ENCODE measurements at places on chromosomes 16 and 17.

GRCh38 chr16:81600275-81600674 is 155.7 kb downstream of the CMIP start:
- DNase-seq, result no peak

GRCh38 chr17:82050761-82051641 is 610 bp downstream of the RFNG start:
- no peak for DNase-seq

GRCh38 chr17:60528828-60529227 is 2.8 kb upstream of the APPBP2 start:
- DNase-seq, result no peak

GRCh38 chr16:5633845-5634440 is 536.3 kb upstream of the EEF2KMT start:
- DNase-seq, result no peak

DNA sequence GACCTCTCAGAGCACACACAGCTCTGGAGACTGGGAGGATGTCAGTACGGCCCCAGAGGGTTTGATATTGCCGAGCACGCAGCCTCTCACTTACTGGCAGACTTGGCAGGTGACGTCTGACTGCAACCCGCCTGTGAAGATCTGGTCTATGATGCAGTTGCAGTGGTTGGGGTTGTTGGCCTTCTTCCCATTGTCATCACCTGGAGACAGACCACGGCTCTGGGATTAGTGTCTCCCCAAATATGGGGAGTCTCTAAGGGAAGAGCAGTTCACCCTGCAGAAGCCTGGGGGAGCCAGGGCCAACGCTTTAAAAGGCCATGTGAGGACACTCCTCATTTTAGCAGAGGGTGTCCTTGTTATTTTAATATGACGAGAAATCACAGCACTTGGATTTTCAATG is 30.1 kb downstream of the USP22 start:
- DNase-seq, result no peak

GRCh38 chr16:4572715-4573114 is 16.6 kb downstream of the C16orf96 start:
- DNase-seq, result no peak

DNA sequence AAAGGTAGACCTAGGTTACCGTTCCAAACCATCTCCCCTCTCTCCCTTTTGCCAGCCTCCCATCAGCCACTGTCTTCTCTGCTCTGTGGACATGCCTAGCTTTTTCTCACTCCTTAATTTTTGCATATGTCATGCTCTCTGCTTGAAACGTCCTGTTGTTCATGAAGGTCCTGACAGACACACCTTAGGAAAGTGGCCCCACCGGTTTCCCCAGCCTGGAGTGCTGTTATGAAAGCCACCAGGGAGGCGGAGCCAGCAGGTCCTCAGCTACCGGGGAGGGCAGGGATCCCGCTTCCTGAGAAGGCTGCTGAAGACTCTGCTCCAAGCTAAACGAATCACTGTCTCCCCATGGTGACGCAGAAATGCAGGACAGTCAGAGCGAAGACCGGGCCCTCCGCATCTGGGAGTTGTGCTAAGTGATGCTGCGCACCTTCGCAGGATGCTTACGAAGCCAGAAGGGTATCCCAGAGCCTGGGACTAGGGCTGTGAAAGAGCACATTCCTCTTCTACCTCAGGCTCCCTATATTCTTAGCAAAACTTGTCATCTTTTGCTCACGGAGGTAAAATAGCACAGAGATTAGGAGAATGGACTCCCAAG is 2.3 kb upstream of the SLC16A11 start:
- DNase-seq, result no peak

DNA sequence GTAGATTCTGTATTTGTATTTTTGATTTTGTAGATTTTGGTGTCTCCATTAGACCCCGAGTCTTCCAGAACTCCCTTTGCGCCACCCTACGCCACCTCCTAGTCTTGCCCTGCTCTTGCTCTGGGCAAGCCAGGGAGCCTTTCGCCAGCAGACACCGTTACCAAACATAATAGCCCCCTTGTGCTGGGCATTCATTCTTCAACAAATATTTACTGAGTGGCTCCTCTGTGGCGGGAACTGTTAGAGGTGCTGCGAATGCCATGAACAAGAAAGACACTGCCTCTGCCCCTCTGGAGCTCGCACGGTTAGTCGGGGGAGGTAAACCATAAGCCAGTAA is 841 bp upstream of the GPT2 start:
- DNase-seq, result no peak

DNA sequence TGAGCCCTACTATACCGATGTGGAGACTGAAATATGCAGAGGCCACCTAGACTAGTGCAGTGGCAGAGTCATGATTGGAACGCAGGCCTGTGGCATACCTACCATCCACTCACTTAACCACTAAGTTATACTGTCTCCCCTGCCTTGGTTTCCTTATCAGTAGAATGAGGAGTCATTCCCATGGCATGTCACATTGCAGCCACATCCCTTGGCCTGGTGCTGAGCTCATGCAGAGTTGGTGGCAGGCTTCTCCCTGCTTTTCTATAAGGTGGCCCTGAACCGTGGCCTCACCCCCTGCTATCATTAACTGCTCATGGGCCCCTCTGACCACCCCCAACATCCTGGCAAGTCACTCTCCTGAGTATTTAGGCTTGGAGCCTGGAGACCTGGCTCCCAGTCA is 212.5 kb downstream of the KATNIP start:
- no peak for DNase-seq

DNA sequence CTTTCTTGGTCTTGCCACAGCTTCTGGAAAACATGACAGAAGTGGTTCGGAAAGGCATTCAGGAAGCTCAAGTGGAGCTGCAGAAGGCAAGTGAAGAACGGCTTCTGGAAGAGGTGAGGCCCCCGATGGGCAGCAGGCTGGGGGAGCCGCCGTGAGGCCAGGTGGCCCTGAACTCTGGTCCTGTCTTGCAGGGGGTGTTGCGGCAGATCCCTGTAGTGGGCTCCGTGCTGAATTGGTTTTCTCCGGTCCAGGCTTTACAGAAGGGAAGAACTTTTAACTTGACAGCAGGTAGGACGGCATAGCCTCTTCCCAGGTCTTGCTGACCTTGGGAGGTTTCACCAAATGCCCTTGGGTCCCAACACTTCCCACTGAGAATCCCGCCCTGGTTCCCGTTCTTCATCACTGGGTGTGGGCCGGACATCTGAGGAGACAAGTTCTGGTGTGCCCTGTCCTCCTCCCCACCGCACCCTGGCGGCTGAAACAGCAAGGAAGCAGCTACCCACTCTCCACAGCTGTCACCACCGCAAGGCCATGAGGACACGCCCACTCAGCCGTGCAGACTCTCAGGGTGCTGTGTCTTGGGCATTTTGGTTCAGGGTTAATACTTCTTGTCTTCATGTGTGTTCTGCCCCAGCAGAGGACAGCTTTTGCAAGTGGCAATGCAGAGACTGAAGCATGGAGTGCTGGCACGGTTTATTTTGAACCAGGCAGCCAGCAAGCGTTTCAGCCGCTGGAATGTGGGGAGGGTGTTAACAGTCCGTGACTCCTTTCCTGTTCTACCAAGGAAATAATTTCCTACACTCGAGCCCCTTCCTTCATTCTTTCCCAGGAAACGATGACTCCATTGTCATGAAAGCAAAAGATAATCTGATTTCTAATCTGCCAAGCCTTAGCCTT is 21.4 kb downstream of the NTAN1 start:
- no peak for DNase-seq

- no peak for DNase-seq
Observed at GRCh38 chr17:16980813-16981731, 9.2 kb upstream of the TNFRSF13B start.

GRCh38 chr16:70694868-70695218 is 9.0 kb upstream of the MTSS2 start:
- DNase-seq, result no peak

- no peak for DNase-seq
Observed at GRCh38 chr16:14111713-14112538, 40.8 kb downstream of the MRTFB start.

DNA sequence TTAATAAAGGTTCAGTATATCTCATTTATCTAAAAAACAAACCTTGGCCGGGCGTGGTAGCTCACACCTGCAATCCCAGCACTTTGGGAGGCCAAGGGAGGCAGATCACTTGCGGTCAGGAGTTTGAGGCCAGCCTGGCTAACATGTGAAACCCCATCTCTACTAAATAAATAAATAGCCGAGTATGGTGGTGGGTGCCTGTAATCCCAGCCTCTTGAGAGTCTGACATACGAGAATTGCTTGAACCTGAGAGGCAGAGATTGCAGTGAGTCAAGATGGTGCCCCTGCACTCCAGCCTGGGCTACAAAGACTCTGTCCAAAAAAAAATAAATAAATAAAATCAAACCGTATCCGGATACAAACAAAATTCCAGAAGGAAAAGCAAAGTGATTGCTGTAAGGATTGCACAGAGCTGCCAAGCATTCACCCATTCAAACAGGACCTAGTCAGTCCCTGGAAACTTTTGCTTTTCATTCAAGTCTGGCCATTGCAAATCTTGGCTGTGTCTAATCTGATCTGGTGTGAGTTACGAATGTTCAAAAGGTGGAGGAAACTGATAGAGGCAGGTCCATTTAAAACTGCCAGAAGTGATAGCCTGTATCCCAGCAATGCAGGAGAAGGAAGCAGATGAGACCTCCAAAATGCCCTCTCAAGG is 102.5 kb upstream of the CLEC3A start:
- no peak for DNase-seq

- no peak for DNase-seq
Observed at GRCh38 chr17:6714315-6714874, 1.2 kb upstream of the SLC13A5 start.

DNA sequence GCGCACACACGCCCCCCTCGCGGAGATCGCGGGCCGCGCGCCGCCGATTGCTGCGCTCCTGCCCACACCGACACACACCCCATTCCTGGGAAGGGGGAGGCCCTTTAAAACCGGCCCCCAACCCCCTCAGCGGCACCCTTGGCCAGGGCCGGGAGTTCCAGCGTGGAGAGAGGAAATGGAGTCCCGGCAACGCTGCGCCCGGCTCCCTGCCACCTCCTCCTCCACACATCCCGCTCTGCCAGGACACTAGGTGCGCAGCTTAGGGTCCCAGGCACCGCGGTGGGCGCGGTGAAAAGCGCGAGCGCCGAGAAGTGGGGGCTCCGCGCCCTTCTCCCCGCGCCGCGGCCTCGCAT is 397 bp downstream of the CDC42EP4 start:
- no peak for DNase-seq

DNA sequence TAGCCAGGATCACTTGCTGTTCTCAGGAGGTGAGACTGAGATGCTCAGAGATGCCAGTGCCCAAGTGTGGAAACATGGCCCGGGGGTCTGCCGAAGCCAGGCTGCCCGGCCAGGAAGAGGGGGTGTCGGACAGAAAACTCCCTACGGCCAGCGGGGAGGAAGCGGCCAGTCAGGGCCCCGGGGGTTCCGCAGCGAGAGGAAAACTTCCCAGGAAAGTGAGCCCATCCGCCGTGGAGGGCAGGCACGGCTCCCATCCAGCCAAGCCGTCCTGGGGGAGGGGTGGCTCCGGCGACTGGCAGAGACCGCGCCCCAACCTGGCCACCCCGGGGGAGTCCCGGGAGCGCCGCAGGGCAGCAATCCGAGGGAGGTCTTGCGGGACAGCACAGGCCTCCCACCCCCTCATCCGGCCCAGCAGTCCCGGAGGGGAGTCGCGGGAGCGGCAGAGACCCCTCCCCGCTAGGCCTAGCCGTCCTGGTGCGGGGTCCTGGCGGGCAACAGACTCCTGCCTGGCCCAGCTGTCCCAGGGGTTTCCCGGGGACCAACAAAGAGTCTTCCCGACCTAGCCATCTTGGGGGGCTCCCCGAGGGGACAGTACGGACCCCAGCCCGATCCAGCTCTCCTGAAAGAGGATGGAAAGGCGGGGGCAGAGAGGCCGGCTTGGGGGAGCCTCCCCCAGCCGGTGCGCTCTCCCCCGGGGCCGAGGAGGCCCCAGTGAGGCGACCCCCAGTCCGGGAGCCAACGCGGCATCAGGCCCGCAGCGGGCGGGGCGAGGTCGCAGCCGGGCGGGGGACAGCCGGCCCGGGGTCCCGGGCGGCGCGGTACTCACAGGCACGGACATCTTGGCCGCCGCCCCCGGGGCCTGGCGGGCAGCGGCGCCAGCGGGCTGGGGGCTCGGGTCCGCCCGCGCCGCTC is 13.8 kb upstream of the BCAR1 start:
- no peak for DNase-seq

GRCh38 chr17:41580244-41580575 is 6.5 kb downstream of the KRT14 start:
- DNase-seq, result no peak

GRCh38 chr16:11170696-11171447 is 85.1 kb downstream of the SOCS1 start:
- no peak for DNase-seq

DNA sequence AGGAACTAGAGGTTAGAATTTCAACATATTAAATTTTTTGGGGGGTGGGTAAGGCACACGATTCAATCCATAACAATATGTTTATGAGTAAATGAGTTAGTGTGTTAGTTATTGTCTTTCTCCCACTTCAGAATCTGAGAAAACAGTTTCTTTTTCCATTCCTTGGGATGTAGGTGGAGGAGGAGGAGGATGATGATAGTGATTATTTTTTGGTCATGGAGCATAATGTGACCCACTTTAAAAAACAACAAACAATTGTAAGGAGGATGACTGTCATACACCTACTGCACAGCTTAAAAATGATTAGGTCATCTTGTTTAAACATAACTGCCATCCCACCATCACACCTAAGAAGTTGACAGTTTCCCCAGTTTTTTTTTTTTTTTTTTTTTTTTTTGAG is 148.7 kb downstream of the CDRT15L2 start:
- no peak for DNase-seq

DNA sequence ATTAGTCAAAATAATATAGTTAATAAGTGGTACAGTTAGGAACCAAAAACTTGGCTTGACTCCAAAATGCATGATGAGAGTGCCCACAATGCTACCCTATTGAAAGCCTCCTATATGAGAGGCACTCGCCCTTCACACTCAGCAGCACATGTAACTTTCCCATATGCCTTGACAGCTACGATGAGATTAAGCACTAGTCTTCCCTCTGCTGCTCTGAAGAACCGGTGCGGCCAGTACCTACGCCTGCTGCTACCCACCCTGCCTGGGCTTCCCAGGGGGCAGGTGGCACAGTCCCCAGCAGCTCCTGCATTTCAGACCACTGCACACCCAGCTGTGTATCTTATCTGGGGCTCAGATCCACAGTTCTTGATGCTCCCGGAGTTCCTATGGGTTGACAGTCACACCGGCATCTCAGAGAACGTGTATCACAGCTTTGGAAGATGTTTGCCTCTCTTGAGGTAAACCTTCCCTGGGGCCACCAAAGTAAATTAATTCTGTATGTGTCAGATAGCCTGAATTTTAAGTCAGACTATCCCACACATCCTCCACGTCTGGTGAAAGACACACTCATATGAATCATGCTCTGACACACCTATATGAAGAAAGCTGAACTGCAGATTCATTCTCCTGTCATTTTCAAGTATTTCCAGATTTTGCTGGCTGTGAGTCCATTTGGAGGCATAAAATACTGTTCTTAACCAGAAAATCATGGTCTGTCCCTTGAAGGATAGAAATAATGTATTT is 77.8 kb downstream of the MYH10 start:
- no peak for DNase-seq

GRCh38 chr16:59593194-59593661 is 859.1 kb upstream of the GOT2 start:
- DNase-seq, result no peak

- no peak for DNase-seq
Observed at GRCh38 chr16:78324649-78325285, 225.3 kb downstream of the WWOX start.
